ENCODE measurements at places on chromosomes 12 and 14. TPM values are rescaled to one million over a fixed set of nuclear protein-coding genes. Genes with fewer than 3 reads are reported as not detected.

DNA sequence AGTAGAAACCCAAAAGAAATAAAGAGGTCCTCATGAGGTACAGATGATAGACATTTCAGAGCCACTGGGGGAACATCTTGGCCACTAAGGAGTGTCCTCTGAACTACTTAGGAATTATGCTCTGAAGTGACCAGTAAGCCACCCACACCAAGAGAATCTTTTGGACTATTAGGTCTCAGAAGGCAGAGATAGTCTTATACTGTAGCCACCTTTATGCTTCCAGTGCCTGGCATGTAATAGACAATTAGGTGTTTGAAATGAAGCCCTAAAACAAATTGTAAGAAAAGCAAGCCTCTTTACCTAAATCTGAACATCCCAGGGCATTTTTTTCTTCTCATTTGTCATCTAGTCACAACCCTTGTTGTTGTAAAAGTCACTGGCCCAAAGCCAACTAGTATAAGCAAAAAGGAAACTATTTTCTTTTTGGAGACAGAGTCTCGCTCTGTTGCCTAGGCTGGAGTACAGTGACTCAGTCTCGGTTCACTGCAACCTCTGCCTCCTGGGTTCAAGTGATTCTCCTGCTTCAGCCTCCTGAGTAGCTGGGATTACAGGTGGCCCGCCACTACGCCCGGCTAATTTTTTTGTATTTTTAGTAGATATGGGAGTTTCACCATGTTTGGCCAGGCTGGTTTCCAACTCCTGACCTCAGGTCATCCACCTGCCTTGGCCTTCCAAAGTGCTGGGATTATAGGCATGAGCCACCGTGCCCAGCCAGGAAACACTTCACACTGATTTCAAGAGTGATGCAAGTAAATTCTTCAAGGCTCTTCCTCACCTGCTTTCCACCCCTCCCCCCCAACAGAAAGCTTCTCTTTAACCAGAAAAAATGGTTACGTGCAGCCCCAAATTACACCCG is 11.1 kb downstream of the PLEKHA5 start:
- DNase-seq: no peak

The OTOGL gene
- 0.44 TPM for polyA plus RNA-seq

GRCh38 chr12:10235761-10236631 is 23.3 kb downstream of the GABARAPL1 start:
- DNase-seq: no peak

DNA sequence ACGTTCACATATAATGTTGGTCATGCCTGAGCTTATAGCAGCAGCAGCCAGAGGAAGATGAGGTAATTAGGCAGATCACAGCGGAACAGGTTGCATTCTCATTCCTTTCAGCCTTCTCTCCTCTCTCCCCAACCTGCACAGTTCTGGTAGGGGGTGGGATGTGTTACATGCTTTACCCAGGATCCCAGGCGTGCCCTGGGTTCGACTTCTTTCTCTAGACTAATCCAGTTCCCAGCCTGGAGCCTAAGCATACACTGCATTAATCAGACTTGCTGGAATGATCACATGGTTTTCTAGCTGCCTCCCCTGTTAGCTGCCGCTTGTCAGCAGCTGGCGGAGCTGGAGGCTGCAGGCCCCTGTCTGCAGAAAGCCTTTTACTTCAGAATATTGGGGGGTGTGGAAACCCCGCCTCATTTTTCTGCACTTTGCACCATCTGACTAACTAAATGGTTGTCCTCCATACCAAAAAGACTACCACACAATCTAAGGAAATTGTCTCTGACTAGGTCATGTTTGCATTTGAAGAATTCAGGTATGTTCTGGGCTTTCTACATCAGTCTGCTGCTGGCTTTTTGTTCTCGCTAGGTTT is 46.0 kb upstream of the EVL start:
- no peak for DNase-seq
